ENCODE measurements at places on chromosomes 16 and 17.

DNA sequence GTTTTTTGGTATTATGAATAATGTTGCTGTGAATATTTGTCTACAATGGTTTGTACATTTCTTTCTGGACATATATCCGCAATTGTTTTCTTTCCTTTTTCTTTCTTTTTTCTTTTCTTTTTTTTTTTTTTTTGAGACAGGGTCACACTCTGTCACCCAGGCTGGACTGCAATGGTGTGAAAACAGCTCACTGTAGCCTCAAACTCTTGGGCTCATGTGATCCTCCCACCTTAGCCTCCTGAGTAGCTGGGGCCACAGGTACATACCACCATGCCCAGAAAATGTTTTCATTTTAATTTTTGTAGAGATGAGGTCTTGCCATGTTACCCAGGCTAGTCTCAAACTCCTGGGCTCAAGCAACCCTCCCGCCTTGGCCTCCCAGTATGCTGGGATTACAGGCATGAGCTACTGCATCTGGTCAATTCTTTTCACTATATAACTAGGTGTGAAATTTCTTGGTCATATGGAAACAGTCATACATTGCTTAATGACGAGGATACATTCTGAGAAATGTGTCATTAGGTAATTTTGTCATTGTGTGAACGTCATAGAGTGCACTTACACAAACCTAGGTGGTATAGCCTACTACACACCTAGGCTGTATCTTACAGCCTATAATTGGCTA, 15.2 kb downstream of the IL21R start:
- DNase-seq = no peak

DNA sequence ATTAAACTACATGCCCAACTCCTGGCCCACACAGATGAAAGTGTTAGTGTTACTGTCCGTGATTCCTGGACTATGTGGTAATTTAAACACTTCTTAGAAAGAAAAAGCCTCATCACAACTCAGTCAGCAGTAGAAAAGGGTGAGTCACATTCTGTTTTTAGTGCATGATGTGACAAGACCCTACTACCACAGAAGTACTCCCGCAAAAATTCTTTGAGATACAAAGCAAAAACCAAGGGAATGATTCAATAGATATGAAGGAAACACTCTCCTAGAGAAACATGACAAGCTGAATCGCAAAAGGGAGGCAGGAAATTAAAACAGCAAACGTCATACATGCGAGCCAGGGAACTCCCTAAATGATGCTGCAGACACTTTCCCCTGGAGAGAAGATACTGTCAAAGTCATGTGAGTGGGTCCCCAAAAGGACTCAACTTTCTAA, 14.4 kb downstream of the SNN start:
- no peak for DNase-seq

DNA sequence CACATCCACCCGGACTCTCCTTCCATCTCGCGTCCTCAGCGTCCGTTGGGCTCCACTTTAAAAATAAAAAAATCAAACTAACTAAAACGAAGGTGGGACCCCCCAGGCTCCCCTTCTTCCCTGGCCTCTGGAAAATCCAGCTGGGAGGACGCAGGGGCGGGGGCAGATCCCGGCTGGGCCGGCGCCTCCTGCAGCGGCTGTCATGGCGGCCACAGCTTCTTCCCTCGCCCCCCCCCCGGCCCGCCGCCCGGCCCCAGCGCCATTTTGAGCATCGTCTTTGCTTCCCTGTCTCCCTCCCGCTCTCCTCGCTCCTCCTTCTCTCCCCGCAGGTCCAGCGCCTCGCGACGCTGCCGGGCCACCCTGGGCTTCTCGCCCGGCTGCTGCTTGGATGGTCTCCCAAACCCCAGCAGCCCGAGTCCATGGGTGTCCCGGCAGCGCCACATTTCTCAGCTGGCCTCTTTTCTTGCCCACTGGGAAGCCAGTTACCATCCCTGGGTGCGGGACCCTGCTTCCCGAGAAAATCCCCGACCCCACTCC, 3.3 kb downstream of the HOXB2 start:
- DNase-seq = peak; percentile 39

DNA sequence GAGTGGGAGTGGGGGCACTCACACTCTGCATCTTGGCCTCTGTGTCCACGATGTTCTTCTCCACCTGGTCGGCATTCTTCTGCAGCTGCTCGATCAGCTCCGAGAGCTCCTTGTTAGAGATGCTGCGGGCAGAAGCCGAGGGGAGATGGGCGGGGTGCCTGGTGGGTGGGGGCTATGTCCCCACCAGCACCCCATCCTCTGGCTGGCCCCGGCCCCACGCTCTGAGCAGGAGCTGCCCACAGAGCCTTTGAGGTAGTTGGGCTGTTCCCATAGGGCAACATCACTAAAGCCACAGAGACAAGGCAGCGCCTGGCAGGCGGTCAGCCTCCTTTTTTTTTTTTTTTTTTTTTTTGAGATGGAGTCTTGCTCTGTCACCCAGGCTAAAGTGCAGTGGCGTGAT, 26.1 kb downstream of the PPL start:
- no peak for DNase-seq

All from activated CD4-positive, alpha-beta T cell treated with anti-CD3 and anti-CD28 coated beads, Interleukin-2, amount 50 U/mL, for 1 hour (primary cell).